ENCODE measurements at places on chromosomes 16 and 17.

DNA sequence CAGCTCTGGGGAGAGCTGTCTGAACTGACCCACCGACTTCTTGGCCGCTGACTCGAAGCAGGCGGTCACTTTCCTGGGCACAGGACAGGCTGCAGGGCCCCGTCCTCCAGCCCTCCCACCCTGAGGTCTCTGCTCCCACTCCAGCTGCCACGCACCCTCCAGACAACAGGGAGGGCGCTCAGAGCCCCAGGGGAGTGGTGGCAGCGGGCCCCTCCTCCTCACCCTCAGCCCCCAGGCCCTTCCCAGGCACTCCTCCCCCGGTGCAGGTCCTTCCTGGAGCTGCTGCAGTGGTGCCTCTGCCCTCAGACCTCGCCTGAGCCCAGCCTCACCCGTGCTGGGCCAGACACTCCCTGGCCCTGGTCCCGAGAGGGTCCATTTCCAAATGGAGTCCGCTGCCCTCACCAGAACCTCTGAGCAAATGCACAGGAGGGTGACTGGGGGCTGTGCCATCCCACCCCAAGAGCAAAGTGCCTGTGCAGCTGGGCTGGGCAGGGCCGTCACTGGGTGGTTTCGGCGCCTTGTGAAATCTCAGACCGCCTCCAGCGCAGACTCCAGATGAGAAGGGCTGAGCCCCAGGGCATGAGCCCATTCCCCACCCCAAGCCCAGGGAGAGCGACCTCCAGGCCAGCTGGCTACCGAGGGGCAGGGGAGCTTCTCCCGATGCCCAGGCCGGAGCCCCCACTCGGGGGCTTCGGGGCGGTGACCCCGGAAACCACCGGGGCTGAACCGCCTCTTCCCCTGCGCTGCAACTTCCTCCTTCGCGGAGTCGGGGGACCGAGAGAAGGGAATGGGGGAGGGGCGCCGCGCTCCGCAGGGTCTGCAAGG lies 717 bp downstream of the CYBA start:
- no peak for DNase-seq

- no peak for DNase-seq
Measured at GRCh38 chr17:8324132-8324531, 14.1 kb downstream of the ARHGEF15 start.

DNA sequence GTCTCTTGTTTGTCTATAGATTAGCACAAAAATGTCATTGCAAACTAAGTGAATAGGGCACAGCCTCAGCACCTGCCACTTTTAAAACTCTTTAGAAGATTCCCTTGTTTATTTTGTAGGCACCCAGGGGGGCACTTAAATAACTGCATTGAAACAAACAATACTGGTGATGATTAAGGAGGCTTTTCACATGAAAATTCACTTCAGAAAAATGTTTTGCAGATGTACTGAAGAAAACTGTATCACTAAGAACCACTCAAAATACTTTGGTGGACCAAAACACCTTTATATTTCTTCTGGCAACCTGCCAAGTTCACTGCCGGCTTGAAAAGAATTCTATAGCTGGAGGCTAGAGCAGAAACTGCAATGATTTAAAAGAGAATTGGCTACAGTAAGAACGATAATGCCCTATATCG lies 281.5 kb downstream of the TOX3 start:
- no peak for DNase-seq

DNA sequence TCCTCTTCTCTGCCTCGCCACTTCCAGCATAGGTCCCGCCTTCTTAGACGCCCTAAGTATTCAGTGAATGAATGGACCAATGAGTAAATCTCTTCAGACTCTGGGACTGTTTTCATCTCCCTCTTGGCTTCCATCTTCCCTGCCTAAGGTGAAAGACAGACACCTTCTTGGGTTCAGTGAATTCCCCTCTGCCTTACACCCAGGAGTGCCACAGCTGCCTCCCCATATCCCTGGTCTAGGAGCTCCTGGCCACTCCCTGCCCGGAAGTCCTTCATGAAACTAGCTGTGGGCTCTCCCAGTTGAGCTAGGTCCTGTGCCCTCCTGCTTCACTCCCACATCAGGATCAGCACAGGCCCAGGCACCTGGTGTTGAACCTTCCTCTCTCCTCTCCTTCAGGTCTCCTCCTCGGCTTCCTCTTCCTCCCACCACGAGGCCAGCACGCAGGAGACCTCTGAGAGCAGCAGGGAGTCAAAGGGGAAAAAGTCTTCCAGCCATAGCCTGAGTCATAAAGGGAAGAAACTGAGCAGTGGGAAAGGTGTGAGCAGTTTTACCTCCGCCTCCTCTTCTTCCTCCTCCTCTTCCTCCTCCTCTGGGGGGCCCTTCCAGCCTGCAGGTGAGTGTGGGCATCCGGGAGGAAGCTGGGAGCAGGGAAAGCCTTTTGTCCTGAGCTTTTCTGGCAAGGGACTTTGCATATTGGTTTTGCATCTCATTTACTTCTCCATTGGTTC lies 10.3 kb downstream of the MLLT6 start:
- DNase-seq, result no peak

DNA sequence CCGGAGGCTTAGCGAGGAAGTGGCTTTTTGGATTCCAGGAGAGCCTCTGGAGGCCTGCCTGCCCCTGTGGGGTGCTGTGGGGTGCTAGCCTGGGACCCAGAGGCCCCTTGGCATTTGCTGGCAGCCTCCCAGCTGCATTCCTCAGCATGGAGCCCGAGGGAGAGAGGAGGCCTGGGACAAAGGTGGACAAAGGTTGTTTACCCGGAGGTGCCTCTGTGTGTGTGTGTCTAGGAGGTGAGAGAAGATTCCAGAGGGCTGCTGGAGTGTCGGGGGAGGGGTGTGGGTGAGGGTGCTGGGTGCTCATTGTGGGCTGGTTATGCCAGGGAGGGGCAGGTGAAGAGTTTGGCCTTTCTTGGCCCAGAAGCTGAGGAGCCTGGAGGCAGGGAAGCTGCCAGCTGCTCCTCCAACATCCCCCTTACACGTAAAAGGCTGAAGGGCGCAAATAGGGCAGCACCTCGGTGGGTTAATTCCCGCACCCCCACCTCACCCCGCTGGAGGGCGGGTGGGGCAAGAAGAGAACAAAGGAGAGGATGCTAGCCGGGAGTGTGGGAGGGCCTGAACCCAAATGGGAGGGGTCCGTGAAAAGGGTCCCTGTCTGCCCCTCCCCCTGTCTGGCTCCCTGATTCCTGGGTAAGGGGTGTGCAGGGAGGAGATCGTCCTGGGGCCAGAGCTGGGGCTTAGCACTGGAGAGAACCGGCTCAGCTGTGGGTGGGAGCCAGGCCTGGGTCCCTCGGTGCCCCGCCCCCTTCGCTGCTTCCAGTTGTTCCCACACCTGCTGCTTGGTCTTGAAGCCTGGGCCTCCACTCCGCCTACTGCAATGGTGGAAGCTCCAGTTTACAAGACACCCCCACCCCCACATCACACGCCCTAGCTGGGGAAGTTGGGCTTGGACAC lies 9.9 kb downstream of the HEXIM2 start:
- DNase-seq, result no peak

GRCh38 chr17:27889711-27890251 lies 3.4 kb downstream of the LYRM9 start:
- DNase-seq, result no peak

- DNase-seq, result no peak
Measured at GRCh38 chr17:17042384-17042736, at the start of gene MPRIP. TSS of gene MPRIP (plus strand) at chr17:17042457. CDS start at chr17:17042849, 392 bp downstream.

DNA sequence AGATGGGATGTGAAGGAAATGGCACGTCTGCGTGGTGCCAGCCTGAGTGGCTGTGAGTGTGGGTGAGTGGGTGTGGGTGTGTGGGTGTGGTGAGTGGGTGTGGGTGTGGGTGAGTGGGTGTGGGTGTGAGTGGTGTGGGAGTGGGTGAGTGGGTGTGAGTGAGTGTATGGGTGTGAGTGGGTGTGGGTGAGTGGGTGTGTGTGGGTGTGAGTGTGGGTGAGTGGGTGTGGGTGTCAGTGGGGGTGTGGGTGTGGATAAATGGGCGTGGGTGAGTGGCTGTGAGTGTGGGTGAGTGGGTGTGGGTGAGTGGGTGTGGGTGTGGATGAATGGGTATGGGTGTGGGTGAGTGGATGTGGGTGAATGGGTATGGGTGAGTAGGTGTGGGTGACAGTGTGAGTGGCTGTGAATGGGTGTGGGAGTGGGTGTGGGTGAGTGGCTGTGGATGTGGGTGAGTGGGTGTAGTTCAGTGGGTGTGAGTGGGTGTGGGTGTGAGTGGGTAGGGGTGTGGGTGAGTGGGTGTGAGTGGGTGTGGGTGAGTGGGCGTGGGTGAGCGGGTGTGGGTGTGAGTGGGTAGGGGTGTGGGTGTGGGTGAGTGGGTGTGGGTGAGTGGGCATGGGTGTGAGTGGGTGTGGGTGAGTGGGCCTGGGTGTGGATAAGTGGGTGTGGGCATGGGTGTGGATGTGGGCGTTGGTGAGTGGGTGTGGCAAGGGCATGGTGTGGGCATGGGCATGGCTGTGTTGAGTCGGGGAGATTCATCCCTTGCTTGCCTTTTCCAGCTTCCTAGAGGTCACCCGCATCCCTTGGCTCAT lies 80.8 kb downstream of the ZDHHC7 start:
- no peak for DNase-seq

GRCh38 chr17:41480136-41480535 lies 815 bp downstream of the KRT35 start:
- DNase-seq, result no peak

DNA sequence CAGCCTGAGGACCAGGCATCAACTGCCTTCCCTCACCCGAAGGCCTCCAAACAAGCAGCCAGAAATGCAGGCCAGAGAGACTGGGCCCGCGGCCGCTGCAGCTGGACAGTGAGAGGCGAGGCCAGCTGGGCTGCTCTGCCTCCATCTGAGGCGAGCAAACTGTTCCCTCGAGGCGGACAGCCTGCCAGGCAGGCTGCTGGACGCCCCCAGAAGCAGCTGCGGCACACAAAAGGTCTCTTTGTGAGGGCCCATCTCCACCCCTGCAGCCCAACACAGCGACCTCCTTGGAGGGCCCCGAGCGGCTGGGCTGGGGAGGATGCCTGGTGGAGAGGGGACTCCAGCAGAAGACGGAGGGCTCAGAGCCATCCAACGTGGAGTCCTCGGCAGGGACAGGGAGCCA lies 4.7 kb downstream of the CORO7 start:
- peak; percentile 72 for DNase-seq
